NCI-H1417 treated with DMSO at 0.1 percent for 48 hours (cell line): ENCODE measurements at places on chromosomes 1 and 21.

DNA sequence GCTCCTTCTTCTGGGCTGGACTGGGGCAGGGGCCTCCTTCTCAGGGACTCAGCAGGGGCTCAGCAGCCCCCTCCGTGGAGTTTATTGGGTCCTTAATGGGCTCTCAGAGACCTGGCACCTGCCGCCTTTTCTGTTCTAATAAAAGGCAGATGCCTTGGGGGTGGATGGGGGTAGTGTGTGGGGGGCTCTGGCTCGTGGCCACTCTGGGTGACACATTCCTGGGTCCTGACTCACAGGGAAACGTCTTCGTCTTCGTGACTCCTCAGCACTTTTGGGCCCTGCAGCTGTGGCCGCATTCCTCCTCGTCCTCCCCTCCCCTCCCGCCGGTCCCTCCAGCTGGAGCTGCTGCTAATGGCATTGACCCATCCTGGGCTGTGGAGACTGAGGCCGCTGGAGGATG lies 107.8 kb upstream of the WNT4 start:
- DNase-seq: no peak

GRCh38 chr1:226942392-226942791 lies 2.3 kb downstream of the COQ8A start:
- no peak for DNase-seq

GRCh38 chr1:25641931-25642573 lies 25.5 kb downstream of the MAN1C1 start:
- no peak for DNase-seq

GRCh38 chr1:195604287-195604686 lies 1004.0 kb downstream of the KCNT2 start:
- DNase-seq: no peak

DNA sequence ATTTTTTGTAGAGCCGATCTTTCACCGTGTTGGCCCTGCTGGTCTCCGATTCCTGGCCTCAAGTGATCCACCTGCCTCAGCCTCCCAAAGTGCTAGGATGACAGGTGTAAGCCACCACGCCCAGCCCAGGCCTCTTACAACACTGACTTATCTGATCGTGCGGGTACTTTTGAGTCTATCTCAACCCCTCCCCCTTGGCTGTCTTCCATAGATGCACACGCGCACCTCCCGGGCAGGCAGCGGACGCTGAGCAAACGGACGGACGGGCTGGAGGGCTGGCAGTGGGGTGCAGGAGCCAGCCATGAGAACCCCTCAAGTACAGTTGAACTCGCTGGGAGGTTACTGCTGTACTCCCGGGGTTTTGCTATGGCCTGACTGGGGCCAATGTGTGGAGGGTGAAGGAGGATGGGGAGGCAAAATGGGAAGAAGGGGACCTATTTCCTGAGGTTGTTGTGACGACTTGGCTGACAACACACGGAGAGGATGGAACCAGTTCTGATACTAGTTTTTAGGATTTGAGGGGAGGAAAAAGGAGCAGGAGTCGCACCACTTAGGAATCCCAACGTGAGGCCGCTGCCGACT lies 959 bp downstream of the CD58 start:
- no peak for DNase-seq

DNA sequence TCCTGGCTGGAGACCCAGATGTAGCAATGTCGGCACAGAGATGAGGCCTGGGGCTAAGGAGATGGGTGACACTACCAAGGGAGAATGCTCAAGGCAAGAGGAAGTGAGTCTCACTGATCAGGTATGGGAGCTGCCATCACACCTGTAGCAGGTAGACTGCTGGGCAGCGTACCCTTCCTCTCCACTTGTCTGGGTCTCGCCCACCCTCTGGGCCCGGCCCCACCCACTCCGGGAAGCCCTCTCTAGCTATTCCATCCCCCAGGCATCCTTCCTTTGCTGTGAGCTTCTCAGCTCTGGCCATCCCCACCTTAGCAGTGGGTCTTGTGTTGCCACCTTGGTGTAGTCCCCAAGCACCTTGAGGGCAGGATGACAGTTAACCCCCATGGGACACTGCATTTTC lies 87.7 kb upstream of the EDN2 start:
- no peak for DNase-seq

DNA sequence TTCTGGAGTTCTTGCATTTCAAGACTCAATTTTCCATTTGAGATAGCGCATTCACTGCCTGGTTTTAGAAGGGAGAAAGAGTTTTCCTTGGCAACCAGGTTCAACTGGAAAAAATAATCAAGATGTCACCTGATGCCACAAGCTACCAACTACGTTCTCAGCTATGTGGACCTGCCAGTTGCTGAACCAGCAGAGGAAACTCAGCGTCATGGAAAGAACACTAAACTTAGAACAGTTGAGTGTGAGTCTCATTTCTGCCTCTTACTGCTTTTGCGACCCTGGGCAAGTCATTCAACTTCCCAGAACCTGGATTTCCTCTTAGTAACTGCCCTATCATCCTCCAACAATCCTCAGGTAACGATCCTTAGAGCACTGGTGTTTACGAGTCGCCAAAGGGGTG lies 373.0 kb upstream of the ESRRG start:
- DNase-seq: no peak

GRCh38 chr1:35269201-35269988 lies 886 bp downstream of the ZMYM4 start:
- DNase-seq: no peak

- no peak for DNase-seq
These were observed 21.6 kb downstream of the NSUN4 start for GRCh38 chr1:46362158-46362557.

DNA sequence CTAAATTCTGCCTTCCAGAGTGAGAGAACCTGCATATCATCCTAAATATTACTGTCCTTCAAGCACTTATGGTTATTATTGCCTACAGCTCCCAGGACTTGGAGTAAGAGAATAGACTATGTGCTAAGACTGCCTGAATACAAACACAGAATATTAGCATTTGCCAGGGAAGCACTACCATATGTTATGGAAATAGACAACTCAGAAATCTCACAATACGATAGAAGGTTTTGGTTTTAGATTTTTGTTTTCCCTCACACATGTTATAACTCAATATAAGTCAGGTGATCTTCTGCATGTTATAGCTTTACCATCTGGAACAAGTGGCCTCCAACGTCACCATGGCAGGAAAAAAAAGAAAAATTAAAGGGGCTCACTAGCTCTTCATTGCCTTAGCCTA lies 413.9 kb downstream of the LRRIQ3 start:
- no peak for DNase-seq

DNA sequence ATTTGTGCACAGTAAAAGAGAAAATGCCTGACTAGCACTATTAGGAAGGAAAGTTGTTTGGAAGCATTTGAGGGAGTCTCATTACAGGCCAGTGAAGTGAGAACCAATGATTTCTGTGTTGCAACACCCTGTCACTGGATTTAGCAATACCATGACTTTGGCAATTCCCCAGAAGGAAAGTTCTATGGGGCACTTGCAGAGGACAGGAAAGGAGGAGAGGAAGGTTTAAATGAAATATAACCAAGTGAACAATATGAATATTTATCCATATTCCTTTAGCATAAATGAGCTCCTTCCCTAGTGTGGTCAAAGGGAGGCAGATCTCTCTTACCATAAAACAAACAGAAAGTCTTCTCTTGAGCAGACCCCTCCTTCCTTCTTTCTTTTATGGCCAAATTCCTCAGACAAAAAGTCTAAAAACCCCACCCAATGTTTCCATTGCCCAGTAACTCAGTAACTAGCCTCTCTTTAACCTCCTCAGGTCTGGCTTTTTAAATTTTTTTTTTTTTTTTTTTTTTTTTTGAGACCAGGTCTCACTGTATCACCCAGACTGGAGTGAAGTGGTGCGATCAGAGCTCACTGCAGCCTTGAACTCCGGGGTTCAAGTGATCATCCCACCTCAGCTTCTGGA lies 5.5 kb downstream of the TLR5 start:
- no peak for DNase-seq

DNA sequence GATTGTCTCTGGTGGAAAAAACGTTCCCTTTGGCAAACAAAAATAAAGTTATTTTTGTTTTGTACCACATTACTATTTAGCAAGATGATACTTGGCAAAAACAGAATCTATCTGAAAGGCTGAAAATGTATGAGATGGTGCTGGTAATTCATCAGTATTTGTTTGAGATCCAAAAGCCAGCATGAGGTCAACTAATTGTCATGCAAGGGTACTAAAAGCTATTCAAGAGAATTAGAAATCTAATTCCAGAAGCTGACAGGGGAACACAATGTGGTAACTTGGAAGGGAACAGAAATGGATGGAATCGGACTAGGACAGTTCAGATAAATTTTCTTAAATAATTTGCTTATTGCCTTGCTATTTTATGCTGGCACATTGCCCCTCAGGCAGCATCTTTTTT lies 263.8 kb downstream of the KCNT2 start:
- DNase-seq: no peak

- no peak for DNase-seq
These were observed 90.5 kb upstream of the JUN start for GRCh38 chr1:58874342-58874741.

- no peak for DNase-seq
These were observed 113.4 kb downstream of the GRIK3 start for GRCh38 chr1:36920801-36921405.

- DNase-seq: no peak
These were observed 420 bp upstream of the VPS13D start for GRCh38 chr1:12229386-12229834.

DNA sequence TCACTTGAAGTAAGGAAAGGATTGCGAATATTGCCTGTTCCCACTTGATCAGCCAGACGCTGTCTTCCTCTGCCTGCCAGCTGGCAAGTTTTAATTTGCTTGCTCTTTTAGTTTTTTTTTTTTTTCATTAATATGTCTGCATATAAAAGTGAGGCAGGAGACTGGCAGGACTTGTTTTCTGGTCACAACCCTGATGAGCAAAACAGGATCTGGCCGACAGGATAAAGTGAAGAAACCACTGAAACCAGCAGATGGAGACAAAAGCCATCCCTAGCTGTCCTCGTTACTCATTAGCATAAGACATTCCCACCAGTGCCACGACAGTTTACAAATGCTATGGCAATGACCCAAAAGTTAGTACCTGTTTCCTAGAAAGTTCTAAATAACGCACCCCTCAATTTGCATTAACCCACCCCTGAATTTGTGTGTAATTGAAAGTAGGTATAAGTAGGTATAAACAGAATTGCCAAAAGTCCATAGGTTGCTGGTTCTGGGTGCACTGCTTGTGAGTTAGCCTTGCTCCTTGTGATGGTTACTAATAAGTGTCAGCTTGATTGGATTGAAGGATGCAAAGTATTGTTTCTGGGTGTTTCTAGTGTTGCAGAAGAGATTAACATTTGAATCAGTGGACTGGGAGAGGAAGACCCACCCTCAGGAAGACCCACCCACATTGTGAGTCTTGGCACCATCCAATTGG lies 60.8 kb downstream of the ZNF684 start:
- DNase-seq: no peak

DNA sequence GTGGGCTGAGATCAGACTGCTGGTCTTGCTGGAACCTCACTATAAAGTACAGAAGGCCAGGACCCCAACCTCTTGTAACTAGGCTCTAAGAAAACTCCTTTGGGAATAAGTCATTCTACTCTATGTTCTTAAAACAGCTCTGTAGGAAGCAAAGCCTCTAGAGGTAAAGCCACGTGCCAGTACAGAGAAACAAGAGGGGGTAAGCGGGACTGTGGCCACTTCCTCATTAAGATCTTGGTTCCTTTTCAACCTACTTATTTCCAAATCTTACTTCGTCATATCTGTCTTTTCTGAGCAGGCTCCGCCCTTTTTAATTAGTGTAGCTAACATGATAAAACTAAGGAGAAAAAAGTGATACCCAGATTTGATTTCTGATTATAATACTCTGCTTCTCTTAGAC lies 3.8 kb downstream of the NCSTN start:
- no peak for DNase-seq

DNA sequence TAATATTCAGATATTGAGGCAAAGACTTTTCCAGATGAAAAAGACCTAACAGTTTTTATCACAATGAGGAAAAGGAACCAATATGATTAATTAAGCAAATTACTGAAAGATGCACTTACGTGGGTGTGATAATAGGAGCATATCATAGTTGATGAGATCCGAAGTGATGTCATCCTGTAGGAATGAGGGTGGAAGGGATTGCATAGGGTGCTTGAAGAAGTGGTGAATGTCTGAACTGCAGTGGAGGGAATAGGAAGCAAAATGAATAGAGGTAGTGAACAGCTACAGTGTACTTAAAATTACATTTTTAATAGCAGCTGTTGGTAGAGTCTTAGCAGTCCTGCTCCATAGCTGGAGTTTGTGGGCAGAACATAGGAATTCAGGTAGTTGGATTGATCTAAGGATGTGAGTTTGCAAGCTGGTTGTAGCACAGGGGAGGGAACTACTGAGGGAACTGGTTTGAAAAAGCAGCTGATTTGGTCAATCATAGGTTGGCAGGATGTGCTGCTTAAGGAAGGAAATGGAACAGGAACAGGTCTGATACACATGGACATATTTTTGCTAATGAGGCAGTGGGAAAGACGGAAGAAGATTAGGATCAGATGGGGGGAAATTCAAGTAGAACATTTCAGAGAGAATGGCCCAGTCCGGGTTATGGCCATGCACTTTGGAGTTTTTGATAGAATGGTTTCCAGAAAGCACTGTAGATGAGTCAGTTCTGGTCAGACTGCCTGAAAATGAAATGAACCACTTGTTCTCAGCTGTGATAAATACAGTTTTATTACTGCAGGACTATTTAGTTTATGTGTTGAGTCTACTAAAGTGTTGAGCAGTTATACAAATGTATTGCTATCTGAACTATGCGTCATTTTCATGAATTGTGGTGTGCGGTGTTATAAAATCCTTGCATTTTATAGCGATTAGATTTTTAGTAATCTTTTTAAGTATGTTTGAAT lies 155.8 kb downstream of the RYR2 start:
- no peak for DNase-seq

GRCh38 chr1:246012341-246012740 lies 494.7 kb downstream of the SMYD3 start:
- no peak for DNase-seq

GRCh38 chr1:107767156-107767582 lies 197.8 kb downstream of the VAV3 start:
- no peak for DNase-seq

DNA sequence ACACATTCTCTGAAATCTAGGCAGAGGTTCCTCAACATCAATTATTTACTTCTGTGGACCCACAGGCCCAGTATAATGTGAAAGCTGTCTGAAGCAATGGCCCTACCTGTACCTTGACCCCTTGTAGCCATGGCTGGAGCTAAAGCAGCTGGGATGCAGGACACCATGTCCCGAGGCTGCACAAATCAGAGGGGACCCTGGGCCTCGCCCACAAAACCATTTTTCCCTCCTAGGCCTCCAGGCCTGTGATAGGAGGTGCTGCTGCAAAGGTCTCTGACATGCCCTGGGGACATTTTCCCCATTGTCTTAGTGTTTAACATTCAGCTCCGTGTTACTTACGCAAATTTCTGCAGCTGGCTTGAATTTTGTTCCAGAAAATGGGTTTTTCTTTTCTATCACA lies 110.5 kb downstream of the BRINP3 start:
- DNase-seq: no peak

DNA sequence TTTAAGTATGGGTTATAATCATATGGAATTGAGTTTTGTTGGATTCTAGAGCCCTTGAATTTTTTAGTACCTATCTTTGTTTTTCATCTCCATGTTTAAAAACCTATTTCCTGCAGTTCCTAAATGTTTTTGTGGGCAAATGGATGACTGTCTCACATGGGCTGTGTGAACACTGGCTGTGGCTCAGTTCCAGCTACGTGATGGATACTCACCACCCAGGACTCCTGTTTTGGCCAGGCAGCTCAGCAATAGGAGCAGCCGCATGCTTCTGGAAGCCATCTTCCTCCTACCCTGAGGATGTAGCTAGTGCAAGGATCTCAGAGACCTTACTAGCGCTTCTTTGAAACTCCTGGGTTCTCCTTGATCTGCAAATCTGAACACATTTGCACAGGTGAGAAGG lies 2.8 kb downstream of the REG4 start:
- no peak for DNase-seq
